Activated T-helper 1 cell treated with anti-CD3 and anti-CD28 coated beads, Interleukin-12 subunit alpha, Interleukin-12 subunit beta, Interleukin-2, Interleukin-4 antibody, amounts not matched to agents 30 ng/mL and 10 ng/mL and 1 ng/mL, durations not matched to agents 14 hours and 24 hours and 36 hours (primary cell): ENCODE measurements at places on chromosomes 11 and 22. TPM values are rescaled to one million over a fixed set of nuclear protein-coding genes. Genes with fewer than 3 reads are reported as not detected.

KDM4E gene
- not detected in 2 replicates for total RNA-seq

SLC37A2 gene
- 0.13 and 0.17 TPM in 2 replicates for total RNA-seq

GRCh38 chr22:43543522-43544288 lies 131.9 kb downstream of the MPPED1 start:
- no peak for DNase-seq

DNA sequence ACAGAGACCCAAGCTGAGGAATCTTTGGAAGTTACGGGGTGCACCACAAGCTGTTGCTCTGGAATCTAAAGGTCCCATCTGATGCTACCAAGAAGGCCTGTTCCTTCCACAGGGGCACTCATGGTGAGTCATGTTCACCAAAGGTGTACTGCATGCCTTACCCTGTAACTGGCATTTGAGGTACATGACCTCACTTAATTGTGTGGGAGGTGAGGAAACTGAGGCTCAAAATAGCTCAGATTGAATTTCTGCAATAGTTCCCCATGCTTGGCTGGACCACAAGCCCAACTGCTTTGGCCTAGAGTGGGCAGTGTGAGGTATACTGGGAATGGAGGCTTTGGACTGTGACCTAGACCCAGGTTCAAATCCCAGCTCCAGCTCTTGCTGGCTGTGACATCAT lies 8.2 kb downstream of the MTFP1 start:
- no peak for DNase-seq

DNA sequence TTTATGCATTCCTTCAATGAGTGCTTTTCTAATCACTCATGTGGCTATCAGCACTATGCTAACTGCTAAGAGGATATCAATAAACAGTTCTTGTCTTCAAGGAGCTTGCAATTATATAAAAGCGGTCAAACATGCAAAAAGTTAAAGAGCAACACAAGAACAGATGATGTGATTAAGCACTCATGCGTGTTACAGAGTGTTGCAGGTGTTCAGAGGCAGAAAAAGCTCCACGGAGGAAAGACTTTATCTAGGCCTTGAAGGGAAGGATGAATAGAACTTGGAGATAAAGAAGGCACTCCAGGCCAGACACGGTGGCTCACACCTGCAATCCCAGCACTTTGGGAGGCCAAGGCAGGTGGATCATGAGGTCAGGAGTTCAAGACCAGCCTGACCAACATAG lies 13.6 kb downstream of the CD3E start:
- no peak for DNase-seq

GRCh38 chr22:37792494-37792893 lies 15.2 kb upstream of the GCAT start:
- DNase-seq: no peak
